Activated CD4-positive, alpha-beta memory T cell treated with anti-CD3 and anti-CD28 coated beads, Interleukin-2, amount 10 ng/mL, durations not matched to agents 7 days and 5 days (primary cell): ENCODE measurements at places on chromosomes 1 and 21. TPM values are rescaled to one million over a fixed set of nuclear protein-coding genes. Genes with fewer than 3 reads are reported as not detected.

GRCh38 chr1:206501881-206502280 lies 5.5 kb upstream of the RASSF5 start:
- no peak overlapping the region for H3K4me3 ChIP-seq
- peaks cover 21% of the 10 kb centered on the region for H3K36me3 ChIP-seq
- no peak overlapping the region for H3K27ac ChIP-seq
- no peak for DNase-seq
- H3K4me1 ChIP-seq = peaks cover 41% of the 10 kb centered on the region

DNA sequence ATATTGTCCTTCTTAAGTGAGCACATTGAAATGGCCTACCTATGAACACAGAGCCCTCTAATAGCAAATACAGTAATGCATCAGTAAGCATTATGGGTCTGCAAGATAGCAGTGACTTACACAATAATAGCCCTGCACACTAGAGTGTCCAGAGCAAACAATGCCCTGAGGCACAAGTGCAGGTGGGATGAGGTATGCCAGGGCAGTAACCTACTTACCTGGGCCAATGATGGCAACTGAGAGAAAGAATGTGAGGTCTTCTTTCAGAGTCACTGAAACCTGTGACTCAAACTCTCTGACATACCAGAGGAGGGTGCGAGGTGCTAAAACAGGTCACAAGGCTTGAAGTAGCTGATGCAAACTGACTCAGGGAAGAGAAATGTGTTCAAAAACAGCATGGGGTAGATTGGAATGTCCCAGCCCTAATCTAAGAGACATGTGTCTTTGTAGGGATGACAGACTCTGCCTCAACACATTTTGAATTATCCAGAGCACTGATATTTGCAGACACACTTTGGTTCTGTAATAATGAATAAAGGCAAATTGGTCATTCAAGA lies 168.5 kb upstream of the RUNX1 start:
- no peaks in the 10 kb centered on the region for H3K36me3 ChIP-seq
- peaks cover 10% of the 10 kb centered on the region for H3K4me1 ChIP-seq
- H3K27me3 ChIP-seq = peaks cover 2% of the 10 kb centered on the region

DNA sequence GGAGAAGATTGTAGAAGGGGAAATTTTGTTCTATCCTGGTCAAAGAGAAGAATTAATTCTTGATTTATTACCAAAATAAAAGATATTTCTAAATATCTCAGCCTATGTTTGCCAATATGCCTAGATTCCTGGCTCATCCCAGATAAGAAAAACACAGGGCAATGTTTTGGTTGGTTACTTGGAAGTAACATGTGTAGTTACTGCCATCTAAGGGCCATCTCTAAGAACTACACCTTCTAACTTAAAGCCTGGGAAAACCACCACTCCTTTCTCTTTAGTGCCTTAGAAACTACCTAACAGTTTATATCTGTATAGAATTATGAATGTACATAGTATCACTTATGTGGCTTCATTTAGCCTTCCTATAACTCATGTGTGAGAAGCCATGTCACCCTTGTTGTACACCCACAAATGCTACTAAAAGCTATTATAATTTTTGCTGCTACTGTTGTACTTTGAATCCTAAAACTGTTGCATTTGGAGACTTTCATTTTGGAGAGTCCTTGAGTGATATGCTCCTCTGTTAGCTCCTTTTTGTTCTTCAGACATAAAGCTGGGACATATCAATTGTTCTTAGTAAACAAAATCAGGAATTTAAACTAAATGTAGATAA lies 4.5 kb downstream of the AIM2 start:
- peak overlapping the region; percentile 21 for H3K27ac ChIP-seq
- H3K27me3 ChIP-seq = no peaks in the 10 kb centered on the region
- peaks cover 67% of the 10 kb centered on the region for H3K4me1 ChIP-seq
- no peak overlapping the region for H3K4me3 ChIP-seq
- no peak for DNase-seq
- peaks cover 35% of the 10 kb centered on the region for H3K36me3 ChIP-seq

DNA sequence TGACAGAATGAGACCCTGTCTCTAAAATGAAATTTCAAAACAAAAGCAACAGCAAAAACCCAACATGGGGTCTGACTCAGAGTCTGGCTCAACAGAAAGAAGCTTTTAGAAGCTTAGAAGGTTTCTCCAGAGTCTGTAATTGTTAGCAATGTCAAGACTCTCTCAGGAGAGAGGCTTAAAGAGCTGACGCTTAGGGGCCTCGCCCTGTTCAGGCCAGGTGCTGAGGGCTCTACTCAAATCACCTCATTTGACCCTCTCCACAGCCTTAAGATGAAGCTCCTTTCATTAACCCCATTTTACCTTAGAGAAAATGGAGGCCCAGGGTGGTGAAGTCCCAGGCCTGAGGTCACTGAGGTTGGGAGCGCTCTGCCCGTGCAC lies 5.3 kb upstream of the KIF17 start:
- no peak overlapping the region for H3K4me3 ChIP-seq
- DNase-seq = no peak
- no peaks in the 10 kb centered on the region for H3K36me3 ChIP-seq
- no peak overlapping the region for H3K27ac ChIP-seq

- H3K27ac ChIP-seq = no peak overlapping the region
- H3K27me3 ChIP-seq = peaks cover 22% of the 10 kb centered on the region
- no peaks in the 10 kb centered on the region for H3K36me3 ChIP-seq
Measured at GRCh38 chr1:162207862-162208261, 138.4 kb downstream of the NOS1AP start.

- DNase-seq = no peak
- no peaks in the 10 kb centered on the region for H3K36me3 ChIP-seq
- no peaks in the 10 kb centered on the region for H3K27me3 ChIP-seq
- no peak overlapping the region for H3K27ac ChIP-seq
- peaks cover 2% of the 10 kb centered on the region for H3K4me1 ChIP-seq
Measured at GRCh38 chr1:56688522-56689026, 43.5 kb downstream of the PRKAA2 start.

- H3K27ac ChIP-seq = no peak overlapping the region
- no peaks in the 10 kb centered on the region for H3K27me3 ChIP-seq
- no peak overlapping the region for H3K4me3 ChIP-seq
- no peaks in the 10 kb centered on the region for H3K36me3 ChIP-seq
- DNase-seq = no peak
Measured at GRCh38 chr1:197384471-197384870, 116.4 kb downstream of the CRB1 start.

GRCh38 chr1:44707959-44708831 lies 22.8 kb downstream of the RNU5D-1 start:
- H3K4me1 ChIP-seq = peaks cover 14% of the 10 kb centered on the region
- H3K27ac ChIP-seq = no peak overlapping the region
- H3K36me3 ChIP-seq = no peaks in the 10 kb centered on the region
- peaks cover 17% of the 10 kb centered on the region for H3K27me3 ChIP-seq
- no peak for DNase-seq

- peaks cover 7% of the 10 kb centered on the region for H3K36me3 ChIP-seq
- no peaks in the 10 kb centered on the region for H3K27me3 ChIP-seq
- H3K27ac ChIP-seq = no peak overlapping the region
- H3K4me3 ChIP-seq = no peak overlapping the region
Measured at GRCh38 chr1:42820813-42821212, 3.6 kb upstream of the SVBP start.

GRCh38 chr1:41666981-41667631 lies 182.6 kb upstream of the EDN2 start:
- peaks cover 2% of the 10 kb centered on the region for H3K36me3 ChIP-seq
- H3K27me3 ChIP-seq = no peaks in the 10 kb centered on the region
- H3K4me1 ChIP-seq = peaks cover 90% of the 10 kb centered on the region
- peak overlapping the region; percentile 81 for H3K27ac ChIP-seq
- H3K4me3 ChIP-seq = no peak overlapping the region
- peak; percentile 79 for DNase-seq

GRCh38 chr1:199172171-199173124 lies 533.6 kb downstream of the PTPRC start:
- peaks cover 34% of the 10 kb centered on the region for H3K4me1 ChIP-seq
- H3K27me3 ChIP-seq = peaks cover 2% of the 10 kb centered on the region
- H3K36me3 ChIP-seq = no peaks in the 10 kb centered on the region
- DNase-seq = no peak
- no peak overlapping the region for H3K27ac ChIP-seq

DNA sequence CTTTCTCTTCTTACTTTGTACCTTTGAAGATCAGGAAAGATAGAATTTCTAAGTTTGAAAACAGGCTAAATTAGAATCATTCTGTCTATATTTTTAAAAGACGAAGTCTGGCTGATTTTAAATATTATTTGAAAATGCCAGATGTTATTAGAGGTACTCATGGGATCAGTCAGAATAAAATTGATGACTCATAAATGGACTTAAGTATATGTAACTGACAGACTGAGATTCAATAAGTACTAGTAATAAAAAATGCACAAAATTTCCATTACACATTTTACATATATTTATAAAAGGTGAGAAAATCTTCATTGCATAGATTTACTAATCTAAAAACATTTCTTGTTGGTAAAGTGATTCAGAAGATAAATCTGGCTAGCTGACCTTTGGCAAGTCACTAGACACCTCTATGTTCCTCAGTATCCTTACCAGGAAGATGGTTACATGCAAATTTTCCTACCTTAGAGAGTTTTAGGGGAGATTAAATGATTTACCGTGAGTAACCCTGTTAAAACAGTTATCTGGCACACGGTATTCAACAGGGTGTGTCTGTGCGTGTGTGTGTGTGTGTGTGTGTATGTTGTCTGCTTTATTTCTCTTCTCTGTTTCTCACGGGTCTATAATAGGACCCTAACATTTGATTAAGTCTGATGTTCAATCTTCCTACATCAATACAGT lies 189.0 kb downstream of the RUNX1 start:
- peaks cover 22% of the 10 kb centered on the region for H3K4me1 ChIP-seq
- H3K27ac ChIP-seq = no peak overlapping the region
- H3K4me3 ChIP-seq = no peak overlapping the region
- peaks cover 89% of the 10 kb centered on the region for H3K36me3 ChIP-seq

DNA sequence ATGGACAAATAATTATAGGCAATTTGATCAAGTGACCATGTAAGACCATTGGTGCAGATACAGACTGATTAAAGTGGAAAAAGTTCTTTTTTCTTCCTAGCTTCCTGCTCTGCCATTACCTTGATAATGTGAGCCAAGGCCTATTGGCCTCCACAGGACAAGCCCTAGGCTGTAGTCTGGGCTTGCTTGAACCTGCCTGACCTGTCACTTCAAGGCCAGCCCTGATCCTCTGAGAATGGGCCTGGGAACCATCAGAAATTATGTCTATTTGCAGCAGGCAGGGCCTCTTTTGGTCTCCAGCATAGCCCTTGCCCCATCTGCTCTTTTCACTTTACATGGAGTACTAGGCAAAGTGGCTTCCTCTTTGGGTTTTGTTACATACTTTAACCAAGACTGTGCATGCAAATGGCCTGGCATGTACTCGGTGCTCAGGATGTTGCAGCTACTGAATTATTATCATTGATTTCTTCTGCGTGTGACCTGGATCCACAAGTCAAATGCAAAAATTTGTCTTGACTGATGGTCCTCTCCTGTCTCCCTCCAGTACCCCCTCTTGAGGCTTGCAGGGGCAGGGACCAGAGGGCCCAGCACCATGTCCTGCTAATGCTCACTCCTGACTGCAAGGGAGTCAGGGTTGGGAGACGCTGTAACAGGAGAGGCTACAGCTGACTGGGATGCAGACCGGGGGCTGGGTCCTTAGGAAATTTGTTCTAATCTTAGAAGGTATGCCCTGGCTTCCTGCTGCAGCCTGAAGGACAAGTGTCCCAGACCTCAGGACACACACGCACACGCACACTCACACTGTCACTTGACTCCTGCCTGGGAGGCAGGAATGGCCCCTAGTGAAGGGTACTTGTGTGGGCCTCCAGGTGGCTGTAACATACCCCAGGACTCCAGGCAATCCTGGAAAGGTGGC lies 39.4 kb downstream of the RCSD1 start:
- H3K4me1 ChIP-seq = peaks cover 55% of the 10 kb centered on the region
- H3K27ac ChIP-seq = no peak overlapping the region
- no peaks in the 10 kb centered on the region for H3K27me3 ChIP-seq
- DNase-seq = no peak

DNA sequence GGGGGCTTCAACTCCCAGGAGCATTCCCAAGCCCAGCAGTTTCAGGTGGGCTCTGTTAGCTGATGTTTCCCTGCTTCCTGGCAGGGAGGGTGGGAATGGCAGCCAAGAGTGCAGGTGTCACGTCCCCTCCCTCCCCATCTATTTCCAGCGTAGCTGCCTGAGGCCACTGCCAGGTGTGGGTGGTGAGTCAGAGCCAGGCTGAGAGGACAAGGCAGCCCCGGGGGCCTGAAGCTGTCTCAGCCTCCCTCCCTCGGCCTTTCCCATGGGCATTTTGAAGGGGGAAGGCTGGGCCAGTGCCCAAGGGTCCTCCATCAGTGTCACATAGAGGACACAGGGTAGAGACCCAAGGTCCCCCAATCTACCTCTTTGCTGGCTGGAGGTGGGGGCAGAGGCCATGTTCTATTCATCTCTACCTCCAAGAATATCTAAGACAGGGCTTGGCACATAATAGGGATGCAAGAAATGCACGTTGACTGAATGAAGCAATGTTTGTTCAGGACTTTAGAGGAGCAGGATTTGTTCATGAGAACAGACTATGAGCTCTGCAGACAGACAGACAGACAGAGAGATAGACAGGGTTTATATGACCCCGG lies 34.4 kb upstream of the ID3 start:
- no peak overlapping the region for H3K4me3 ChIP-seq
- H3K4me1 ChIP-seq = peaks cover 44% of the 10 kb centered on the region
- no peak overlapping the region for H3K27ac ChIP-seq
- DNase-seq = no peak
- H3K27me3 ChIP-seq = no peaks in the 10 kb centered on the region
- H3K36me3 ChIP-seq = no peaks in the 10 kb centered on the region

GRCh38 chr1:10211805-10212410 lies 1.5 kb downstream of the KIF1B start:
- H3K4me1 ChIP-seq = peaks cover 49% of the 10 kb centered on the region
- H3K36me3 ChIP-seq = no peaks in the 10 kb centered on the region
- H3K27me3 ChIP-seq = no peaks in the 10 kb centered on the region
- peak overlapping the region; percentile 73 for H3K4me3 ChIP-seq
- DNase-seq = no peak
- H3K27ac ChIP-seq = peak overlapping the region; percentile 5

DAB1 gene
- total RNA-seq = 4.0 TPM

MCOLN2 gene
- 28.2 TPM for total RNA-seq

ELAPOR1 gene
- total RNA-seq = 5.0 TPM

S100A16 gene
- not detected for total RNA-seq

RABIF gene
- total RNA-seq = 12.9 TPM

MYOG gene
- total RNA-seq = not detected

WNT2B gene
- 0.15 TPM for total RNA-seq

MYOC gene
- not detected for total RNA-seq

LCA5L gene
- not detected for total RNA-seq

KPRP gene
- not detected for total RNA-seq

PRAMEF1 gene
- total RNA-seq = not detected

LCE2B gene
- total RNA-seq = not detected

CHRNB2 gene
- total RNA-seq = not detected
